Urinary bladder (tissue), 4 donors: ENCODE measurements at places on chromosomes 2 and 18.

DNA sequence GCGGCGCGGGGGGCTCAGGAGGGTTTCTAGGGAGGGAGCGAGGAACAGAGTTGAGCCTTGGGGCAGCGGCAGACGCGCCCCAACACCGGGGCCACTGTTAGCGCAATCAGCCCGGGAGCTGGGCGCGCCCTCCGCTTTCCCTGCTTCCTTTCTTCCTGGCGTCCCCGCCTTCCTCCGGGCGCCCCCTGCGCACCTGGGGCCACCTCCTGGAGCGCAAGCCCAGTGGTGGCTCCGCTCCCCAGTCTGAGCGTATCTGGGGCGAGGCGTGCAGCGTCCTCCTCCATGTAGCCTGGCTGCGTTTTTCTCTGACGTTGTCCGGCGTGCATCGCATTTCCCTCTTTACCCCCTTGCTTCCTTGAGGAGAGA, 5.2 kb downstream of the PROC start:
- no peak for DNase-seq

GRCh38 chr2:15693926-15694588, 102.4 kb downstream of the DDX1 start:
- no peak for DNase-seq

DNA sequence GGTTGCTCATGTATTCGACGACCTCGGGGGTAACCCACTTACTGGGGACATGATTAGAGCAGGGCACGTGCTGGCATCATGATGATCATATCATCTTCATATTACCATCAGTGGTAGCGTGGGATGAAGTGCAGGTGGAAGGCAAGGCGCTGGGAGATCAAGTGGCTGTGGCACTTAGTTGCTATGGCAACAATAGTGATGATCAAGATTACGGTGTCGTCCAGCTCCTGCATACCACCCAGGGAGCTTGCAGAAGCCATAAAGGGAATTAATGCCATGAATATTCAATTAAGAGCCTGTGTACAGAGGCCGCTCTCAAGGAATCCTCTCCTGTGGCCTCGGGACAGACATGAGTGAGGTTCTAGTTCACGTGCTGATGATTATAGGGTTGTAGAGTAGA, 237.2 kb upstream of the COPS8 start:
- no peak for DNase-seq

DNA sequence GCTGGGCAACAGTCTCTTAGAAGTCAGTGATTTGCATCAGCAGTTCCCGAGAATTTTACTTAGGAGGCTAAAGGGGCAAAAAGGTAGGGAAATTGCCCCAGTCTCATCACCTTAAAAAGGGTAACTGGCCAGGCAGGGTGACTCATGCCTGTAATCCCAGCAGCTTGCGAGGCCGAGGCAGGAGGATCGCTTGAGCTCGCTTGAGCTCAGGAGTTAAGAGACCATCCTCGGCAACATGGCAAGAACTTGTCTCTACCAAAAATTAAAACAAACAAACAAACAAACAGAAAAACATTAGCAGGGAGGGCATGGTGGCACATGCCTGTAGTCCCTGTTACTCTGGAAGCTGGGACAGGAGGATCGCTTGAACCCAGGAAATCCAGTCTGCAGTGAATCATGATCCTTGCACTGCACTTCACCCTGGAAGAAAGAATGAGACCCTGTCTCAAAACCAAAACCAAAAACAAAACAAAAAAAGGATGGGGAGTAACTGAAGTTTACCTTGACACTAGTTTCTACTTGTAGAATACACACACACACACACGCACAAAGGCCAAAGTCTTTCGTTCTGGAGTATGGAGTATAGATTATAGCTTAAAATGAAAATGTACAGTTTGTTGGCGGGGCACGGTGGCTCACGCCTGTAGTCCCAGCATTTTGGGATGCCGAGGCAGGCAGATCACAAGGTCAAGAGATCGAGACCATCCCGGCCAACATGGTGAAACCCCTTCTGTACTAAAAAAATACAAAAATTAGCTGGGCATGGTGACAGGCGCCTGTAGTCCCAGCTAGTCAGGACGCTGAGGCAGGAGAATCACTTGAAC, 2.7 kb upstream of the GEMIN6 start:
- DNase-seq: no peak

GRCh38 chr18:80167331-80167730, 58.3 kb downstream of the ADNP2 start:
- no peak for DNase-seq

DNA sequence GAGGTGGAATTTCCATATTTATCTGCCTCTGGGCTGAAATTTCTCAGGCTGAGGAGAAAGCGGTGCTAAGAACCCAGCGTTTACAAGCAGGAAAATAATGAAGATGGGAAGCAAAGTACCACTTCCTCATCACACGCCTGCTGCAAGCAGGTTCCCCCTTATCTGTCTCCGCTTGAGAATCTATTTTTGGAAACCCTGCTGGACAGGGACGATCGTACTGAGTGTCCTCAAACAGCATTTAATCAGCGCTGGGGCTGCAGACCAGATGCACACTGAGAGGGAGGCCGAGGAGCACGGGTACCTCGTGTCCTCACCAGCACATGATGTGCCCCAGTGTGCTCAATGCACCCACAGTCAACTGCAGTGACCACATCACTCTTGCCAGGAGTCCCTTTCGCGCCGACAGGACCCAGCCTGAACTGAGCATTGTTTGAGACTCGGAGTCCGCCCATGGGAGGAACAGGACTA, 160.4 kb downstream of the HDAC4 start:
- DNase-seq: no peak

GRCh38 chr2:109131777-109132176, 2.8 kb downstream of the SH3RF3 start:
- DNase-seq: no peak

DNA sequence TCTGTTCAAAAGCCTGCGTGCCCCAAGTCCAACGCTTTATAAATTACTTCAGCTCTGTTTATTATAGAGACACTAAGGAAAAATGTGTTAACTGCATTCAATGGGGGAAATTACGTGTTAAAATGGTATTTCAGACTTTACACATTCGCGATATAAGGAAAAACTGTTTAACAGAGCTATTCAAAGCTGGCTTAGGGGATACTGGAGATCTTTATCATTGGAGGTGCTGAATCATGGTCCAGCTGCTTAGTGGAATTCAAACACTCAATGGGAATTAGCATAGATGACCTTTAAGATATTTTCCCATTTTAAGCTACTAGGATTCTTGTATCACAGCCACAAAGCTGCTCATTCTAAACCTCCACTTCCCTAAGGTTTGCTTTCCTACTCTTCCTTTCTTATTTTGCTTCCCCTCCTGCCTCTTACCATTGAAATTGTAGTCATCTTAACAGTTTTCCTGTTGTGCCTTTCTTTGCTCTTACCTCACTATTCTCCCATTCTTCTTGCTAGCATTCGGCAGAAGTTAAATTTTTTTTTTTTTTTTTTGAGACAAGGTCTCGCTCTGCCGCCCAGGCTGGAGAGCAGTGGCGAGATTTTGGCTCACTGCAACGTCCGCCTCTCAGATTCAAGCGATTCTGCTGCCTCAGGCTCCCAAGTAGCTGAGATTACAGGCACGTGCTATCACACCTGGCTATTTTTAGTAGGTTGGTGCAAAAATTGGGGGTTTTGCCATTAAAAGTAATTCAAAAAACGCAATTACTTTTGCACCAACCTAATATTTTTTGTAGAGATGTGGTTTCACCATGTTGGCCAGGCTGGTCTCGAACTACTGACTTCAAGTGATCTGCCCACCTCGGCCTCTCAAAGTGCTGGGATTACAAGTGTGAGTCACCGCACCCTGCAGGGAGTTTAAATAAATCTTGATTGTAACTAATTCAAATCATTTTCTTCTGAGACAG, 6.5 kb downstream of the SULT6B1 start:
- DNase-seq: no peak

DNA sequence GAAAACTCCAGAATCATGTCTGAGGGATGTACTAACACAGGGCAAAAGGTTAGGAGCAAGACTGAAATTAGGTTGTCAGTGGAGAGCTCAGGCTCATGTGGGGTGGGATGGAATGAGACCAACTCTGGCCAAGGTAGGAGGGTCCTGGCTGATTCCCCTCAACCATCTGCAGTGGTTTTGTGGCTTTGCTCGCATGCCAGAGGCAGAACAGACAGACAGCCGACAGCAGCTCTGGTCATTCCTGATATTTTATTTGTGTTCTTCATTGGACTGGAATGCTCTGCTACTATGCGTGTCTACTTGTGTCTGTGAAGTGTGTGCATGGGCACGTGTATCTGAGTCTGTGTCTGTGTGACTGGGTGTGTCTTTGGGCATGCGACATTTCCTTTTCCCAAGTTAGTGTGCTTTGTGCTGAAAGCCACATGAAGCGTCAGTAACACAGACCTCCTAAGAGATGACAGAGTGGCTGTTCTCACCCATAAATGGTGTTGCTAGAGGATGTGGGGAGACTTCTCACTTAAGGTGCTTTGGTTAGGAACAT, 239.5 kb downstream of the CNTNAP5 start:
- DNase-seq: no peak
